ENCODE measurements at places on chromosomes 7 and 10.

DNA sequence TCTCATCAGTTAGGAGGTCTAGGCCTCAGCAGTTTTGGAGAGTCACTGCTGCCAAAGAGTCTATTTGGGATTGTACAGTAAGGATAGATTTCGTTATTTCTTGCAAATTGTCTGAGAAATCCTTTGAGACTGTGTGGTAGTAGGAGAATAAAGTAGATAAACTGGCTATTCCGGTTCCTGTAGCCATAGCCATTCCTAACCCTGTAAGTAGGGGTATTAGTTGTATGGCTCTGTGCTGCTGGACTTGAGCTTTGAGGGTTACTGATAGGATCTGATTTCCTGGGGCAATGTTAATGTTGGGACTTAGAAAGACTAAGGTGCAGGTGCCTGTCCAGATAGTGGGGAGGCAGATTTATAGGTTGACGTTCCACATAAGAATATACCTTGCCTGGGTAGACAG is 36.1 kb upstream of the ZNF138 start:
- no peak for DNase-seq

DNA sequence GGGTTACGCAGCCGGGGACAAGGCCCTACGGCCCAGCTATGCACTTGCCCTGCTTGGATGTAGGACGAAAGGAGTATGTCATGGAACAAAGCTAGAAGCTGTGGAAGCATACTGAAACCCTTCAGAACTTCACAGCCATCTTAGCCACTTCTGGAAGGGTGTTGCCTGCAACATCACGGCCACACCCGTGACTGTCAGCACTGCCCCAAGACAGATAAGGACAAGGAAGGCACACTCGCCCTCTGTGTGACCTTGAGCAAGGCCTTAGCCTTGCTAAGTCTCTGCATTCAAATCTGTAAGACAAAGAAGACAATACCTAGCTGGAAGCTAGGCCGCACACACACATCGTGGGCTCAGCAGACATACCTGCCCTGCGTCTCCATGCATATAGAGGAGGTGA is 352.5 kb upstream of the MGMT start:
- no peak for DNase-seq

- no peak for DNase-seq
Measured at GRCh38 chr10:87724789-87725188, 65.1 kb downstream of the PAPSS2 start.

DNA sequence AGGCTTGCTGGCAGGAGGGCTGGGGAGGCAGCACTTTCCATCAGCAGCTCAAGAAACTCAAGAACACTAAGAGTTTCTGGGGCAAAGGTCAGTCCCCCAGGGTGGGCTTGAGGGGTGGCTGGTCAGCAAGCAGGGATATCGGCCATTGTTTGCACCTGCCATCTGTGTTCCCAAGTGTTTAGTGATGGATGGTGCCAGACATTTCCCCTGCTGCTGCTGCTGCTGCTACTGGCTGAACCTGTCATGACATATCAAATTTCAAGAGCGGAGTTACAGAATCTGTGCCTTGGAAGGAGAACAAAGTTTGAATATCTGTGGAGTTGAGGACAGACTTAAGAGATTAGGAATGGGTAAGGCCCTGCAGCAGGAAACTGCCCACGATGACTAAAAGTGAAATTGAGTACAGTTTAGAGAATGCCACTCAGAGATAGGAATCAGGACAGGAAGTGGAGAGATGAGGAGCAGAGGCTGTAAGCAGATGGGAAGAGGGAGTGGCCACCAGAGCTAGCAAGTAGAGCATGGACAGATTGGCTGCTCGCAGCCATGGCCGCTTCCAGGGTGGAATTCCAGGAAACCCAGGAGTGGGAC is 39.2 kb upstream of the PPP1R3C start:
- no peak for DNase-seq

GRCh38 chr10:84339025-84339424 is 10.6 kb downstream of the CCSER2 start:
- no peak for DNase-seq

All from activated naive CD4-positive, alpha-beta T cell treated with anti-CD3 and anti-CD28 coated beads for 36 hours (primary cell).